Right cardiac atrium (tissue), 5 donors: ENCODE measurements at places on chromosomes 2 and 18. TPM values are rescaled to one million over a fixed set of nuclear protein-coding genes. Genes with fewer than 3 reads are reported as not detected.

DNA sequence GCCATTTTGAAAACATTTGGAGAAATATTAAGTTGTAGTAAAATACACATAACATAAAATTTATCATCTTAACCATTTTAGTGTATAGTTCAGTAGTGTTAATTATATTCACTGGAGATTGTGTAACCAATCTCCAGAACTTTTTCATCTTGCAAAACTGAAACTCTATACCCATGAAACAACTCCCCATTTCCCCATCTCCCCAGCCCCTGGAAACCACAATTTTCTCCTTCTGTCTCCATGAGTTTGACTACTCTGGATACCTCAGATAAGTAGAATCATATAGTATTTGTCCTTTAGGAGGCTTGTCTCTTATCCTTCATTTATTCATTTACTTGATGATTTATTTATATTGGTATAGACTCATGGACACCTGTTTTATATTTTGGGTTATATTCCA is 392.9 kb downstream of the SETBP1 start:
- no peak for DNase-seq

DNA sequence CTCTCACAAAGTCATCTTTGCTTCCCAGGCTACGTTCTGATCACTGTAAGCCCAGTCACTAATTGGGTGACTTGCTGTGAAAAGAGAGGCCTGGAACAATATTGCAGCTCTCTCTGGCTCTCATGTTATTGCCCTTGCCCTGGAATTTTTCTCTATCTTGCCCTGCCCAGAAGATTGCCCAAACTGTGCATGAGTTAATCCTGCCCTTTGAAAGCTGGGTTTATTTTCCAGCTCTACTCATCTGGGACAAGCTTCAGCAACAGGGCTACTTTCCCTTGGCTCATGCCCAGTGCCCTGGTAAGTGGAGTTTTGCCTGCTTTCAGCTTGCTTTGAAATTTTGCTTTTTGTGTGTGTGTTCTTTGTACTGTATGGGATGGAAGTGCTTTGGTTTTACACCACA is 6.9 kb upstream of the EHBP1 start:
- no peak for DNase-seq

DNA sequence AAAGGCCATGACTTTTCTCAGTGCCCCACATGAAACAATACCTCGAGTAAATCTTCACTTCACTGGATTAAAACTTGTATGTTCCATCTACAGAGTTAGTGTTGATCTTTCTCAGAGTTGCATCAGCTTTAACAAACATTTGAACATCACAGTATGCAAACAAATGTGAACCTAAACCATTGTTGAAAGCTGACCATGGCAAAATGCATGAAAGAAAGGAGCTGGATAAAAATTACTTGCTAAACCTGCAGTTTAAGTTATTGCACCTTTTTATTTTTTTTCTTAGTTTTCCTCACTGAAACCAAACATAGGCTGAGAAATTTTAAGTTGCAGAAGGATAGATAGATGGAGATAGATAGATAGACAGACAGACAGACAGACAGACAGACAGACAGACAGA is 107.2 kb upstream of the UGP2 start:
- no peak for DNase-seq

The FBLN7 gene
- total RNA-seq: 1.6 TPM
